Mucosa of gallbladder (tissue), 1 donor: ENCODE measurements at places on chromosomes 16 and 17. TPM values are rescaled to one million over a fixed set of nuclear protein-coding genes. Genes with fewer than 3 reads are reported as not detected.

GRCh38 chr17:17313350-17313991 is 10.3 kb downstream of the NT5M start:
- peak; percentile 52 for DNase-seq

Gene SLC16A11
- total RNA-seq: 4.5 TPM

Gene CTF1
- total RNA-seq: 11.0 TPM

Gene KRTAP4-1
- not detected for total RNA-seq

Gene BAIAP3
- 2.6 TPM for total RNA-seq

DNA sequence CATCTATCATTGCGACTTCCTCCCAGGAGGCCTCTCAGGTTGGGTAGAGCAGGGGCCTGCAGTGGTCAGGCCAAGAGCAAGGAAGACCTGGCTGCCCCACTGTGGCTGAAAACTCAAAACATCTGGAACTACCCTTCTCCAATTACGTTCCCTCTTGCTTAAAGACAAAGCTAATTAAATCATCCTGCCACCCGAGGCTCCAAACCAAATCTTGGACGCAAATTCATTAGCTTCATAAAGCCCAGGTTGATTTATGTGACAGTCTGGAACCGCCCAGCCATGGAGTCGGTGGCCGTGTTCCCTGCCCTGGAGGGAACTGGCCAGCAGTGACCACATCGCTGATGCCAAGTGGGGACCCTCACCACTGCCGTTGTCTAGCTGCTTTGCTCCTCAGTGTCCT is 21.4 kb downstream of the GRIN2C start:
- no peak for DNase-seq

GRCh38 chr16:58346831-58347371 is 45.4 kb upstream of the GINS3 start:
- no peak for DNase-seq

Gene CRHR1
- not detected for total RNA-seq

Gene DNASE1
- total RNA-seq: 24.0 TPM

DNA sequence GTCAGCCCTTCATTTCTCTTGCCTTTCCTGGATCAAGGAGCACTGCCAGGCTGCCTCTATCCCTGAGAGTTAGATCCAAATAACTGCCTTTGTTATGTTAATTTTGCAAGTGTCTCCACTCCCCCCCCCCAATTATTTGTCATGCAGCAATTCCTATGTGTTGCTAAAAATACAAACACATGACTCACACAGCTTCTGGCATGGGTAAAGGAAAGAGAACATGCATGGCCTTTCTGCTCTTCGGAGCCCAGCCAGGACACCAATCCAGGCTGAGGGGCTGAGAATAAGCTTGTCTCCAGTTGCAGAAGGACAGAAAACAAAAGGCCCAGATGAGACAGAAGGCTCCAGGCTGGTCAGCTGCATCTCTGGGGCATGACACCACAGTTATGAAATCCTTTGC is 148.0 kb upstream of the TNRC6C start:
- DNase-seq: peak; percentile 33

- no peak for DNase-seq
Observed at GRCh38 chr16:15529673-15530072, 95.3 kb downstream of the BMERB1 start.

Gene DPEP3
- not detected for total RNA-seq

- DNase-seq: no peak
Observed at GRCh38 chr17:32349503-32349853, 479 bp upstream of the ZNF207 start.

Gene KRT32
- not detected for total RNA-seq

GRCh38 chr16:81633680-81634379 is 145.3 kb upstream of the PLCG2 start:
- DNase-seq: no peak

DNA sequence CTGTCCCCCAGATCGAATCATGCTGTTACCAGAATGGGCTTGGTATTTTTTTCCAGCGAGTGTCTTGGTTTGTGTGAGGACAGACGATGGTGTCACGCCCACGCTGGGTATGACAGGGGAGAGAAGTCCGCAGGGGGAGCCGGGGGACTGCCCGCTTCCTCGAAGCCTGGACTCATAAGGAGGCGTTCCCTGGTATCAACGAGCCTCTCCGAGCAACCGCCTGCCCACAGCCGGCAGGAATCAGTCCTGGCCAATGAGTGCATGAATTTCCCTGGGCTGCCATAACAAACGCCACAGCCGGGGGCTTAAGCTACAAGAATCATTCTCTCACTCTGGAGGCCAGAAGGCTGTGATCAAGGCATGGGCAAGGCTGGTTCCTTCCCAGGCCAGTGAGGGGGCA is 26.1 kb upstream of the JPH3 start:
- DNase-seq: no peak

GRCh38 chr16:23974223-23974622 is 138.4 kb downstream of the PRKCB start:
- no peak for DNase-seq

DNA sequence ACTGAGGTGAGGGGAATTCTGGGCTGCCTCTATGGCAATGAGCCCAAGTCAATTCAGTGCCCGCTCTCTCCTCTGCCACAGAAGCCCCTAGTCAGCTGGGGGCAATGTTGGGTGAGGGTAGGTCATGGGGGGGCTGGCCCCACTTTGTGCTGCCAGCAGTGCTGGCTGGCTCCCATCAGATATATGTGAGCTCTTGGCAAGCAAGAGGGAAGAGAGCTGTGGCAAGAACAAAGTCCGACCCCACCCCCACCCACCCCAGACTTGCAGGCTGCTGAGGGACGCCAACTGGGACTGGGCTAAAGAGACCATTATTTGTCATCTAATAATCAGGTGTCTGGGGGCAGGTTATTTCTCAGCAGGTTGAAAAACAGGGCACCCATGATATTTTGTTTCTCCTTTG is 89.4 kb downstream of the YPEL2 start:
- DNase-seq: no peak

- DNase-seq: no peak
Observed at GRCh38 chr16:26951950-26952349, 114.8 kb upstream of the C16orf82 start.

Gene SEZ6L2
- total RNA-seq: 113 TPM

DNA sequence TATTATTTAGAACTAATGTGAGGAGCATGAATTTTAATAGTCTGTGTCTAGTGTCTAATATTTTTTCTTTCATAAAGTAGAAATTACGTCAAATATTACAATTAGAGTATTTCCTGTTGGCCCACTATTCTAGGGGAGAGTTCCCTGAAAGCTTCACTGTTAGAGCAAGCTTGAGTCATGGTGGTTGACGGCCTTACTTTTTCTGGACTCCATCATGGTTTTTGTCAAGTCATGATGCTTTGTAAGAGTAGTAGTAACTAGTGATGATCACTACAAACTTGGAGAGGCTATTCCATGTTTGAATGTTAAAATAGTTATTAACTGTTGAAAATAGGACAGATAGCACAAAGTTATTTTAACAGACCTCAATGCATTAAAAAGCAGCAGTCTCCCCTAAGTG is 1.7 kb downstream of the PSMD11 start:
- no peak for DNase-seq

GRCh38 chr16:22027633-22028032 is 19.7 kb downstream of the MOSMO start:
- no peak for DNase-seq

DNA sequence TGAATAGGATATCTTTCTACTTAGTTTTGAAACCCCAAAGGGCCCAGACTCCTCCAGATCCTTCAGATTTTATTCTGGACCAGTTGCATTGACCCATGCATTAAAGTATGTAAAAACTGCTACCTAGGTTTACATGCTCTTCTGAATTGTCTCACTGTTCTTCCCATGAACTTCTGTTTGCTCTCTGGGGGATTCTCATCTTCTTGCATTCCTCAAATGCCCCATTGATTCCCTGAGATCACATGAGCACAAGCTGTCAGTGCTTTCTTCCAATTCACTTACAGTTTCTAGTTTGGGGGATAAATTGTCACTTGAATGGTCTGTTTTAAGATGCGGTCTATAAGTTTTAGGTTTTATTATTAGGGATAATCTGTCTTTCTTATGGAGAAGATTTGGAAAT is 188.9 kb upstream of the KIF2B start:
- DNase-seq: no peak

Gene DOC2A
- total RNA-seq: 18.8 TPM

Gene CTRB1
- 15.0 TPM for total RNA-seq

Gene WFIKKN1
- total RNA-seq: 1.7 TPM

DNA sequence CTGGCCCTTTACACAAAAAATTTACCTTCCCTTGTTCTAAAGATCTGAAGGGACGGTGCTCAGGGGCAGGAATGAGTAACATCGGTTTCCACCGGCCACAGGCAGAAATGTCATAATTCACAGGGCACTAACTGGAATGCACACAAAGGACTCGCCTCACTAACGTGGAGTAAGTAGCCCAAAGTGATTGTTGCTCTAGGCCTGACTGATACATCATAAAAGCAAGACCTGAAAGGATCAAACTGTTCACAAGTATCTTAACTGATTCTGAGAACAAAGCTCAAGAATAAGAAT is 8.9 kb upstream of the TCF25 start:
- DNase-seq: no peak

- no peak for DNase-seq
Observed at GRCh38 chr16:2691491-2692248, 9.3 kb downstream of the KCTD5 start.

DNA sequence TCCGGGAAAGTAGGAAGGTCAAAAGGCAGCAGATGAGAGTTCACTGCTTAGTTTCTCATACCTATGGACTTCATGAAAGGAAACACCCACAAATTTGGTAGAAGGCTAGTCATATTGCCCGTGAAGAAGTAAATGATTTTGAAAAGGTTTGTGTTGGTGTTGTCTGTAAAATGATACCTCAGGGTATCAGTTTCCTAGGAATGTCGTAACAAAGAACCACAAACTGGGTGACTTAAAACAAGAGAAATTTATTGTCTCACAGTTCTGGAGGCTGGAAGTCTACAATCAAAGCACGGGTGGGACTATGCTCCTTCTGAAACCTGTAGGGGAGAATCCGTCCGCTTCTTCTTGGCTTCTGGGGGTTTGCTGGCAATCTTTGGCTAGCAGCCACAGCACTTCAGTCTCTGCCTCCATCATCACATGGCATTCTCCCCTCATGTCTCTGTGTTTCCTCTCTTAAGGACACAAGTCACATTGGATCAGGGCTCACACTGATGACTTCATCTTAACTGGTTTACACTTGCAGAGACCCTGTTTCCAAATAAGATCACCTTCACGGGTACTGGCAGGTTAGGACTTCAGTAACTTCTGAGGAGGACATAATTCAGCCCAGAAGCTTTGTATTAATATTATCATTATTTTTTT is 2.0 kb upstream of the NAE1 start:
- DNase-seq: no peak

DNA sequence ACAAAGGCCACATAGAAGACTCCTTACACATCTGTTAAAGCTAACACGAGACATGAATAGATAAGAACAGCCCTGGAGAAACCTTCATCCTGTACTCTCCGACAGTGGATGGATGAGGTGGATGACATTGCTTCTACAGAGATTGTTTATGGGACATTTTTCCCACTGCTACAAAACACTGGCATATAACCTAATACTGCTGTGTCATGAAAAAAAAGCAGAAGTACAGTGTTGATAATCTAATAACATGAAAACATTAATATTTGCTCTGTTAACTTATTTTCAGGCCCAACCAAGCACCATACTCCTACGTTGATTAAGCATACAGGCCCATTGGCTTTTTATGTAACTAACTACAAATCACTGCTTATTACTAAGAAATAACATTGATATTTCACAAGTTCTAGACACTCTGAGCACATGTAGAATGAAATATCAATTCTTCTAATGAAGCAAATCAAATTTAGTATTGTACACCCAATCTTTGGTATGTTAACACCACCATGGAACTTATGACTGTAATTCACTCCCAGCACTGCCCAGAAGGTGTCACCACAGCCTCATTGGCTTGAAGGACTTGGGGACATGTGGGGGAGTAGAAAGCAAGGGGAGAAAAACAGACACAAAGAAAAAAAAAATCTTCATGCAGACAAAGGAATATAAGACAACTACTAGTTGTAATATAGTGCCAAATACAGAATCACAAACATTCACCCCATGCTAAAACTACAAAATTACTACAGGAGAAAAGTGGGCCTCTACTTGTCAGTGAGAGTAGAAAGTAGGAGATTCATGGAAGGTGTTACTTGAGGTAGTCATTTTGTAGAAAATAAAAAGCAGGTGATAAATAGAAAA is 330.0 kb upstream of the PMFBP1 start:
- peak; percentile 50 for DNase-seq

DNA sequence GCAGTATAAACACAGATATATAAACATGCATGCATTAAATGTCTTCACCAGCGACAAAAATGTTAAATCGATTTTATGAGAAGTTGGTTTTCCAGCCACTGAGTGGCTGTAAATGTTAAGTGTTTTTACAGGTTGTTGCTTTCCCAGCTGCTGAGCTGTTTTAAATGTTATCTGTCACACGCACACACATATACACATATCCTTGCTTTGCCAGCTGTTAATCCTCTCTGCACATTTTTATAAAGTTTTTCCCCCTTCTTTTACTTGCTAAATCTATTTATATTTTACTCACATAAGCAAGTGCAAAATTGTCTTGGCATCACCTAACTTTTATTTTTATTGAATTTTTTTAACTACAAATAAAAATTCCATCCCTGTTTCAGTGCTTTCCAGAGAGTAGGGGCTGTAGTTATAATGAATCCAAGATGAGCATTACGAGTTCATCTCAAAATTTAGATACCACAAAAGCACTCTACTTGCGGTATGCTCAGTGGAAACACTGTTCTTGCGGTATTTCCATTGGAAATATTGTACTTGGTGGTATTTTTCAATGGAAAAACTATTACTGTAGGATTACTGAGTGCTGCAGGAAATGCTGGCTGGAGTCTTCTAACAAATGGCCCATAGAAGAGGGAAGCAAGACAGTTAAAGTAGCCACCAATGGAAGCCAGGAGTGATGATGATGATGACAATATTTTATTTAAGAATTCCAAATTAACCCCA is 124.9 kb upstream of the KCNJ16 start:
- DNase-seq: no peak

DNA sequence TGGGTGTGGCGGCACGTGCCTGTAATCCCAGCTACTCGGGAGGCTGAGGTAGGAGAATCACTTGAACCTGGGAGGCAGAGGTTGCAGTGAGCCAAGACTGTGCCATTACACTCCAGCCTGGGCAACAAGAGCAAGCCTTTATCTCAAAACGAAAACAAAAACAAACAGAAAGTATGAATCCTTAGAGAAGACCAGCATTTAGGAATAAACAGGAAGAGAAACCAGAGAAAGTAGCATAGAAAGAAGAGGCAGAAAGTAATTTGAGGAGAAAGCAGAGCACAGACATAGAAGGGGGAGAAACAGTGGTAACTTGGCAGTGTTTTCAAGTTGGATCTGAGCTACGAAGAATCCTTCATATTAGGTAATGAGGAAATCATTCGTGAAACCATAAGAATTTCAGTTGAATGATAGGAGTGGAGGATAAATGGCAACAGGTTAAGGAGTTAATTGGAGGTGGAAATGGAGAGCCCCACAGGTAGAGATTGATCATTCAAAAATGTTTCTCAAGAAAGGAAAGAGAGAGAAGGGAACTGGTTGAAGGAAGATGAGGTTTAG is 9.7 kb upstream of the CCL2 start:
- DNase-seq: no peak

GRCh38 chr17:5730373-5730772 is 146.1 kb upstream of the NLRP1 start:
- no peak for DNase-seq
